ENCODE measurements at places on chromosomes 11 and 22.

DNA sequence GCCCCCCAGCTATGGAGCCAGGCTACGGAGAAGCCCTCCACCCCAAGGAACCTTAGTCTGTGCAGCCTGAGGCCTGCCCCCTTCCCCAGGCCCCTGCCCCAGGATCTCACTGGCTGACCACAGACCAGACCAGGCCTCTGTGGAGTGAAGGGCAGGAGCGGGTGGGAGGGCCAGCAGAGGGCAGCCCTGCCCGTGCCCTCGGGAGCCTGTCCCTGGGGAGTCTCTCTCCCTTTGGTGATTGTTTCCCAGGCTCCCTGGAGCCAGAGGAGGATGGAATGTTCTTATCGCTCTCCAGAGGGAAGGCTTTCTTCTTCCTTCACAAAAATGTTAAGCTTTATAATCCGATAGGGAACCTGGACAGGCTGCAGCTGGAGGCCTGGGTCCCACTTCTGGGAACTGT is 455.3 kb downstream of the SOX6 start:
- DNase-seq = no peak

DNA sequence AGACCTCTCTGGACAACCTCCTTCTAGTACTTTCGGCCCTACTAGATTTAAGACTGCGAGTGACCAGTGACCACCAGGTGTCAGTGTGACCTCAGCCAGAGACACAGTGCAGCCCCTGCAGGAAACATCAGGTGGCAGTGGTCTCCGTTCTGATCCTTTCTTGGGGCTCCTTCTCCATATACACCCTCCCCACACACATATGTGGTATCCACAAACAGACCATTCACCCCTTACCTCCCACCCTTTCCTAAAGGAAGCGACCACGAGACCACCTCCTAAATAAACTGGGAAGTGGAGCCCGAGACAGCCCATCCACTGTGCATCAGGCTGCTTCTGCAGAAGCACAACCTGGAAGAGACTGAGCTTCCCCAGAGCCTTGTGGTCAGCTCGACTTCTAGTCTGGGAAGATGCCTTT is 38.5 kb upstream of the CYP2D6 start:
- DNase-seq = peak; percentile 68

DNA sequence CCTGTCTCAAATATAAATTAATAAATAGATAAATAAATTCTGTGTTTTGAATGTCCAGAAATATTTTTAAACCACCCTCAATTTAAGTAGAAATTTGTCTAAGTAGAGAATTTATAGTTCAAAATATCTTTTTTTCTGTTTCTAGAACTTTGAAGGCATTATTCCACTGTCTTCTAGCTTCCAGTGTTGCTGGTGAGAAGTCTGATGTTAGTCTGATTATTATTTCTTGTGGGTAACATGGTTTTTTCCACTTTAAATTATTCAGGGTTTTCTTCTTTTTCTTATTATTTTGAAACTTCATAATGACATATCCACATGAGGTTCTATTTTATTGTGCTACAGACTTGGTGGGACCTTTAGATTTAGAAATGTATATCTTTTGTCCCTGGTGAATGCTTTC is 46.4 kb upstream of the HEPHL1 start:
- DNase-seq = no peak

DNA sequence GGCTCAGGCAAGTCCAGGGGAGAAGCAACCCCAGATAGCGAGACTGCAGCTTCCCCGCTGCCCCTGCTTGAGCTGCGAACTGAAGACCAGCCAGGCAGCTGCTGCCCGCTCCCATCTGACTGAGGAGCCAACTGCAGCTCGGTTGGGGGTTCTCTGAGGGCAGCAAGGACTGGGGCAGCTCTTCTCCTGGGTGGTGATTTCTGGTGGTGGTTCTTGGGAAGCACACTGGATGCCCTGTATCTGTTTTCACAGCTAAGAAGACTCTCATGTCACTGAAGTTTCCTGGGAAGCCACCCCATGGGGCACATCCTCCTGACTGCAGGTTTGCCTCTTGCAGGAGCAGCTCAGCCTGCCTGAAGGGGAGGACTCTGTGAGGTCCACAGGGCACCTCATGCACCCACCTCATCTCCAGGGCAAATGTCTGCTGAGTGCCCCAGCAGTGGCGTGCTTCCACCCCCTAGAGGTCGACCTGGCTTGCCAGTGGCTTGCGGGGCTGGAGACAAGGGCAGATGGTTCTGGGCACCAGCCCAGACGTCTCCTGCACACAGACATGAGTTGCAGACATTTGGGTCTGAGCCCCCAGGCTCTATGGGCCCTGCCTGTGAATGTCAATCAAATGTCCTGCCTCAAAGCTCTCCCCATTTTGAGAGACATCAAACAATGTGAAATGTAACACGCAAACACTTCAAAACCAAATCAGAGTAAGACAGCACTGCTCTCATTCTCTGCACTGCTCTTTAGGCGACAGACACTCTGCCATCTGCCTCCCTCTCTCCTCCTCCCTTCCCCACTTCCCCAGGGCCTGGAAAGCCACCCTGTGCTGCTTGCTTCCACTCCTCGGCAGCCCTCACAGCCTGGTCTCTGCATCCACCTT is 800.9 kb downstream of the BRD1 start:
- DNase-seq = no peak
